Right atrium auricular region (tissue), 2 donors: ENCODE measurements at places on chromosomes 1 and 21.
A peak's percentile ranks its signal among the peaks of the same experiment; 100 is the strongest.

GRCh38 chr1:67612788-67613241 lies 72.2 kb upstream of the GADD45A start:
- no peak for DNase-seq

DNA sequence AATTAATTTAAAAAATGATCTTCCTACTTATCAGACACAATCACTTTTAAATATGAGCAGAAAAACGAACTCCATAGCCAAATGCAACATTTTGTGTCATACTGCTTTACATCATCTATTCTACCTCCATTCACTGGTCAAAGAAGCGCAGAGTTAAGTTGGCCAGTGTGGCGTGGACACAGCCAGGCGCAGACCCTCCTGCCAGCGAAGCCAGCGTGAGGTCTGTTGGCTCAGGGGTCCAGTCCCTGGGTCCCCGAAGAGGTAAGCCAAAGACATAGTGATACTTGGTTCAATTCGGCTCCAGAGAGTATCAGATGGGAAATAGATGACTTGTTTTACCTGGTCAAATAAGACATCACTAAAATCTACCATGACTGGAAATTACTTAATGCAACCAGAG lies 59.2 kb downstream of the B3GALT5 start:
- DNase-seq: no peak

GRCh38 chr1:12467570-12468286 lies 150.3 kb downstream of the DHRS3 start:
- no peak for DNase-seq

DNA sequence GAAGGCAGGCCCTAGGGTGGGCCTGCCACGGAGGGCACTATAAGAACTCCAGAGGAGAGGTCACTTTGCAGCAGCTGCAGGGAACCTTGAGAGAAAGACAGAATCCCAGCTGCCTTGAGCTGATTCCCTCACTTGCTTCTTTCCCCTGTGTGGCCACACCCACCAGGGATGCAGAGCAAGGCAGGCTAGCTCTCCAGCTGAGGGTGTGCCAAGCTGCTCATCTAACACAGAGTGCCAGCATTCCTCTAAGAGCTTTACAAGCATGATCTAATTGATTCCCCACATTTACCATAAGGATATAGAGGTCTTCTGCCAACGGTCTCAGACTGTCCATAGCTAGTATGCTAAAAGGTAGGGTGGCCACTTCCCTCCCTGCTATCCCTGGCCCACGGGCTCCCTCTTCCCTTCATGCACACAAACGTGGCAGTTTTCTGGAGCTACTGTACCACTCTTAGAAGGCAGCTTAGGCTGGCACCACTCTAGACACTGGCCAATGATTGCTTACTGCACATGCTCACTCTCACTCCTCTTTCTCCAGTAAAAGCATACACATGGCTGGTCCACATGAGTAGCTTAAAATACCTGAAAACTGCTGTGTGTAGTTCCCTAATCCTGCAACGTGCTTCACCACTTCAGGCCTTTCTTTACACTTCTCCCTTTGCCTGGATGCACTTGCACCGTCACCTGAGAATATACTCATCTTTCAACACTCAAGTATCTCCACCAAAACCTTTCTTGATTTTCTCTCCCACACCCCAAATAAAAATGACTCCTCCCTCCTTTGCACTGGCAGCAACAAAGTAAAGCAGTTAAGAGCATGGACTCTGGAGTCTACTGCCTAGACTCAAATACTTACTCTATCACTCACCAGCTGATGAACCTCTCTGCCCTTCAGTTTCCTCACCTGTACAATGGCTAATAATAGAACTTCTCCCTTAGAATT lies 57.7 kb downstream of the DMAP1 start:
- DNase-seq: no peak

DNA sequence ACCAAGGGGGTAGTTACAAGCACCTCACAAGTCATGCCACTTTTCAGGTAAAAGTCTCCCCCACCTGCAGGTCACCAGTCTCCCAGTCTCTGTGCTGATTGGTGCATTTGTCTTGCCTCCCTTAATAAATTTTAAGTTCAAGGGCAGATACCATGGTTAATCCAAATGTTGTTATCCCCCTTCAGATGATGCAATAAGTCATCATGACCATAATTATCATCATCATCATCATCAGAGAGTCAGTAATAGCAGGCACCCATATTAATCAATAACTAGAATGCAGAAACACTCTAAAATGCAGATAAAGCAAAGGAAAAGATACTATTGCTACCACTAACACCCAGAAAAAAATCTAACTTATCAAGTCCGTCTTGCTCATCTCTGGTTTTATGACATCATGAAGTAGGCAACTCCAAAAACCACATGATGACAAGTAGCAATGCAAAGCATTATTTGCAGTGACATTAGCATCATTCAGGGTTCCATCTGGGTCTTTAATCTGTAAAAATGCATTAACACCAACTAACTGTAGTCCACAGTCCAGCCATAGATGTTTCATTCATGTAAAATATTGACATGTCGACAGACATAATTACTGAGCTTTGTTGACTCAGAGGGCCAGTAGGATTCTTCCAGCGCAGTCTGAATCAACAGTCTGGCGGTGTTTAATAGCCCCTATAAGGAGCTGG lies 492.0 kb upstream of the RUNX1 start:
- no peak for DNase-seq

GRCh38 chr1:41226815-41227434 lies 15.2 kb downstream of the SCMH1 start:
- DNase-seq: no peak

DNA sequence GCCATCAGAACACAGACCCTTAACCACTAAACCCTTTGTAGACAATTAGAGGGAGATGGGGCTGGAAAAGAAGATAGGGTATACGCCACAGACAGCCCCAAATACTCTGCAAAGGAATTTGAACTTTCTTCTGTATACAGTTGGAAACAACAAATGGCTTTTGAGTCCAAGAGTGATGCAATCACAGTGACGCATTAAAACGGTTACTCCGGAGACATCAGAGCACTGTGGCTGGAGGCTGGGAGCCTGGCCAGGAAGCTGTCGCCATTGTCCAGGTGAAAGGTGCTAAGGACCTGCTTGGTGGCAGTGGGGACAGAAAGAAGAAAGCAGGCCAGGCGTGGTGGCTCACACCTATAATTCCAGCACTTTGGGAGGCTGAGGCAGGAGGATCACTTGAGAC lies 4.2 kb downstream of the FLAD1 start:
- DNase-seq: no peak

- DNase-seq: no peak
These were observed 10.9 kb upstream of the HES5 start for GRCh38 chr1:2540816-2541492.

DNA sequence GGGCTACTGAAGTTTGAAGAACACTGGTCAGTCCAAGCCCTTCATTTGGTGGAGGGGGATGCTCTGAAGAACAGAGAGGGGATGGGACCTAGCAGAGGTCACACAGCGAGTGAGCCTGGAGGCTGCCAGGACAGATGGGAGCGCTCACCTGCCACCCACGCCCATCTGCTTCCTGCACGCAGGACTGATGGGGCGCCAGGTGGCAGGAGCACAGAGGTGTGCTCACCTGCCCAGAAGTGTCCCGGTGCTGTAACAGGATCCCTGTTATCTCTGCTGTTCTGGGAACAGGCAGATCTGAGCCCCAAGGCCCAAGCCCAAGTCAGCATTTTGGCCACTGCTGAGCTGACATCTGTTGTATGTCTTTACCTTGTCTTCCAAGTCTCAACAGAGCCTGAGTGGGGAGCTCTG lies 40.5 kb downstream of the EPHB2 start:
- DNase-seq: no peak

GRCh38 chr1:53369034-53369750 lies 41.3 kb upstream of the LRP8 start:
- no peak for DNase-seq

DNA sequence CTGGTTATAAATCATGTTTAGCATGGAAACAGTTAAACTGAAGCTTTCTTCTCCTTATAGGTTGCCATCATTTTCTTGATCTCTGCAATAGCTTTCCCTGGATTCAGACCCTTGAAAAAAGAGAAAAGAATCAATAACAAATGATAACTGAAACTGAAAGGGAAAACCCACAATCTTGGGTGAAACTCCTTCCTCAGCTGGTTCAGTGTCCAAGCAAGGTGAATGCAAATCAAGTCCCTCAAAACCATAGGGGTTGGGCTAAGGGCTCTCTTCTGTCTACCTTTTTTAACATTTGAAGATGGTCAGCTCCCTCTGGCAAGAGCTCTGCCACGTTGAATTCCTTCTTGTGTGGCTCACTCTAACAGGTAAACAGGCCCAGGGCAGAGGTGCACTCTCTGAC lies 7.1 kb upstream of the ATP13A2 start:
- no peak for DNase-seq

DNA sequence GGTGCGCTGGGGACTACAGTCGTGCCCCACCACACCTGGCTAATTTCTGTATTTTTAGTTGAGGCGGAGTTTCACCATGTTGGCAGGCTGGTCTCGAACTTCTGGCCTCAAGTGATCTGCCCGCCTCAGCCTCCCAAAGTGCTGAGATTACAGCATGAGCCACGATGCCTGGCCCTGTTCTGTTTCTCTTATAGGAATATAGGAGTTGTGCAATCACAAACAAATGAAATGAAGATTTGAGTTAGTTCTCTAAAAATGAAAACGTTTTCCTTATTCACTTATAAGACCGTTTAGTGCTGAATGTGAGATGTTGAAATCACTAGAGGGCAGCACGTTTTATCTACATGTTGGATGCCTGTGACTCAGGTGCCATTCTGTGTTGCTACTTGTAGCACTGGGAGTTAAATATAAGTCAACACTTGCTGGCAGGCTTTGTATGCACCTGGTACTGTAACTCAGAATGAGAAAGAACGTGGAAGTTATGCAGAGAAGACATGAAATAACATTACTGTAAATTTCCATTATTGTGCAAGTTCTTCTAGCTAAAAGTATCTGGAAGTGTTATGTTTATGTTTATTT lies 45.8 kb downstream of the MIGA1 start:
- no peak for DNase-seq

GRCh38 chr1:183989078-183989577 lies 48.4 kb downstream of the COLGALT2 start:
- peak; percentile 71 for DNase-seq

GRCh38 chr1:96365596-96366390 lies 355.8 kb upstream of the PTBP2 start:
- DNase-seq: no peak

GRCh38 chr21:45048026-45048698 lies 26.2 kb upstream of the ADARB1 start:
- DNase-seq: no peak

GRCh38 chr1:117370071-117370470 lies 2.8 kb downstream of the MAN1A2 start:
- DNase-seq: no peak

DNA sequence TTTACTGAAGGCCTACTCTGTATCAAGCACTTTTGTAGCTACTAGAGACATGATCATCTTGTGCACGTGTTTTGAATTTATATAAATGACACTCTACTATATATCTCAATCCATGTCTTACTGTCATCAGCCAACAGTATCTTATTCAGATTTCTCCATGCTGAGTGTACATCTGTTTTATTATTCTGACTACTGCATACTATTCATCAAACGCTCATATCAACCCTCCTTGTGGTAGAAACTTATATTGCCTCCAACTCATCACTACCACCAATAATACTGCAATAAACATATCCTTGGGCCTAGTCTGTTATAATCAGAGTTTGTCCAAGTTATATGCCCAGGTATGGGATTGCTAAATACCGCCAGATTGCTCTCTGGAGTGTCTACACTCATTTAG lies 81.6 kb upstream of the IRF2BP2 start:
- no peak for DNase-seq

GRCh38 chr1:98130408-98130807 lies 209.6 kb upstream of the DPYD start:
- DNase-seq: no peak

DNA sequence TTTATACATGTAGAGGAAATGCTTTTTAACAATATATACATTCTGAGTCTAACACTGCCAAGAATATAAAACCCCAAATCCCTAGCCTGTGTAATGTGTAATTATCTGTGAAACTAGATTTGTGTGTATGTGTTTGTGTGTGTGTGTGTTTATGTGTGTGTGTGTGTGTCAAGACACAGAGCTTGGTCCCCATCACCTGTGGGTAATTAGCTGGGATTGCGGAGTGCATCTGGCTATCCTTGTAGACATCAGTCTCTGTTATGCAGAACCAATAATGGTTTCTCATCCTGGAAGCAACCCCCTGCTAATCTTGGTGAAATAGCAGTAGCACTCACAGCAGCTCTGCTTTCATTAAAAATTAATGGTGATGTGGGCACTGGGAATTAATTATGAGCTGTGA lies 26.3 kb upstream of the ST6GALNAC3 start:
- no peak for DNase-seq

GRCh38 chr1:151509350-151510019 lies 1.7 kb upstream of the CGN start:
- DNase-seq: no peak

DNA sequence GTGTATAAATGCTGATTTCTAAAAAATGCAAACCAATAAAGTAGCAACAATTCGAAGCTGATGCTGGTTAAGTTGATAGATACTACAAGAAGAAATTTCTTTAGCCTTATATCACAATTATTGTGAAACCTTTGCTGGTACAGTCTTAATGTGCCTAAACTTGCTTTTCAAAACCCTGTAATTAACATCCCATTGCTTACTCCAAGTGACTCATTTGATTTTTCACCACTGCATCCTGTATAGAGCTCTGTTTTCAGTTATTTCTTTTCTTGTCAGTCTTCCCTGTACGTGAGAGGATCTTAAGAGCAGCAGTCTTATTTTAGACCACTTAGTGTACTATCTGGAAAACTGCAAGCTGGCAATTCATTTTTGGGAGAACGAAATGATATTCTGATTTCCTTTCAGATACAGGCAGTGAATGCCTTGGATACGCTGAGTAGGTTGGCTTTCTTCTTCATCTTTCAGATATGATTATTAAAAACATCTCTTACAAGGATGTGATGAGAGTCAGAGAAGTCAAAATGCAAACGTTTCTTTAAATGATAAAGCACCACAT lies 210.3 kb downstream of the KCTD3 start:
- DNase-seq: no peak

DNA sequence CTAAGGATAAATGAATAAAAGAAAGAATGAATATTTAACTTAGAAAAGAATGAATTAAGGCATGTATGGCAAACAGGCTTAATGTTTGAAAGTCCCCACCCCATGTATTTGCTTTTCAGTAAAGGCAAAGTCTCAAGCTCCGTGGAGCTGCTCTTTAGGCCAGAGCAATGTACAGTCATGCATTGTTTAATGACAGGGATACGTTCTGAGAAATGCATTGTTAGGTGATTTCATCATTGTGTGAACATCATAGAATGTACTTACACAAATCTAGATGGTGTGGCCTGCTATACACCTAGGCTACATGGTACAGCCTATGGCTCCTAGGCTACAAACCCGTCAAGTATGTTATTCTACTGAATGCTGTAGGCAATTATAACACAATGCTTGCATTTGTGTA lies 51.6 kb upstream of the SPATA6 start:
- DNase-seq: no peak
